ENCODE measurements at places on chromosomes 13 and 19. TPM values are rescaled to one million over a fixed set of nuclear protein-coding genes. Genes with fewer than 3 reads are reported as not detected.

DNA sequence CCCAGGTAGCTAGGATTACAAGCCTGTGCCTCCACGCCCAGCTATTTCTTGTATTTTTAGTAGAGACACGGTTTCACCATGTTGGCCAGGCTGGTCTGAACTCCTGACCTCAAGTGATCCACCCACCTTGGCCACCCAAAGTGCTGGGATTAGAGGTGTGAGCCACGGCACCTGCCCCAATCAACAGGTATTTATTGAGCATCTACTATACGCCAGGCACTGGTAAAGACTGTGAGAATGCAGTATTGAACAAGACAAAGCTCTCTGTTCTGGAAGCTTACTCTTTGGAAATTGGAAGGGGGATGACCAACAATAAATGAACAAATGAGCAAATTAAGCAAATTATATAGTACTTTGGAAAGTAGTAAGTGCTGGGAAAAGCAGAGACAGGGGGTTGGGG lies 21.4 kb upstream of the ERCC1 start:
- DNase-seq = no peak
- no peak overlapping the region for H3K4me3 ChIP-seq
- H3K27ac ChIP-seq = no peak overlapping the region
- no peaks in the 10 kb centered on the region for H3K27me3 ChIP-seq
- H3K36me3 ChIP-seq = no peaks in the 10 kb centered on the region

GRCh38 chr19:29564574-29565005 lies 38.8 kb downstream of the VSTM2B start:
- H3K27ac ChIP-seq = no peak overlapping the region
- no peaks in the 10 kb centered on the region for H3K4me1 ChIP-seq
- H3K4me3 ChIP-seq = no peak overlapping the region
- DNase-seq = no peak
- H3K27me3 ChIP-seq = no peaks in the 10 kb centered on the region

DNA sequence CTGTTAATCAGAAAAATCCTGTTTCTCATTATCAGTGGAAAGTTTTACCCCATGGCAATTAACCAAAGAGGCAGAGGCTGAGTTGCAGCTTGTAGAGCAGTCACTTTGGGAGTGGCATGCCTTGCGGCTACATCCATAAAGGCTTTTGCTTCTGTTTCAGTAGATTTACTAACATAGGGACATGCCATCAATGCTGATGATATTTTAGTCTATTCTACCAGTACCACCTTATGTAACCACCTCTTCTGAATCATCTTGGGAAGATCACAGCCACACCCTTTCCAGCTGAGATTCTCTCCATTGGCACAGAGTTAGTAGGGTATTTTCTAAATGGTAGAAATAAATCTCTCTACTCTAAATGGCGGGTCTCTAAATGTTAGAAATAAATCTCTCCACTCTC lies 37.5 kb downstream of the POSTN start:
- H3K27ac ChIP-seq = no peak overlapping the region
- DNase-seq = no peak
- H3K4me1 ChIP-seq = no peaks in the 10 kb centered on the region
- no peaks in the 10 kb centered on the region for H3K27me3 ChIP-seq
- H3K36me3 ChIP-seq = no peaks in the 10 kb centered on the region

CEACAM6 gene
- not detected for total RNA-seq

SLC1A6 gene
- not detected for total RNA-seq

C19orf81 gene
- total RNA-seq = not detected

PRTN3 gene
- not detected for total RNA-seq

DNA sequence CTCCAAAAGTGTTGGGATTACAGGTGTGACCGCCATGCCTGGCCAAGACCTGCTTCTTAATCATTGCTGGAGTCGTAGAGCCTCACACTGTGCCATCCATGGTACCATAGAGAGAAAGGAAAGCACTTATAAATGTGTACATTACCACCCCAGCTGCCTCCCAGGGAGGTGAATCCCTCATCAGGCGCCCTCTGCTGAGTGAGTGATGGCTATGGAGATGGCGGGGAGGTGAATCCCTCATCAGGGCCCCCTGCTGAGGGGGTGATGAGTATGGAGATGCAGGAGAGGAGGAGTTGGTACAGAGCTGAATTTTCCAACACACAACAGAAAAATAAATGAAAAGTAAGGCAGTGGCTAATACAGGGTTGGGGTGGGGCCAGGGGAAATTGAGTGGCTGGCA lies 263.4 kb downstream of the UQCRFS1 start:
- DNase-seq = no peak
- no peak overlapping the region for H3K27ac ChIP-seq
- H3K36me3 ChIP-seq = no peaks in the 10 kb centered on the region
- H3K4me1 ChIP-seq = no peaks in the 10 kb centered on the region
- no peaks in the 10 kb centered on the region for H3K27me3 ChIP-seq
- no peak overlapping the region for H3K4me3 ChIP-seq

DNA sequence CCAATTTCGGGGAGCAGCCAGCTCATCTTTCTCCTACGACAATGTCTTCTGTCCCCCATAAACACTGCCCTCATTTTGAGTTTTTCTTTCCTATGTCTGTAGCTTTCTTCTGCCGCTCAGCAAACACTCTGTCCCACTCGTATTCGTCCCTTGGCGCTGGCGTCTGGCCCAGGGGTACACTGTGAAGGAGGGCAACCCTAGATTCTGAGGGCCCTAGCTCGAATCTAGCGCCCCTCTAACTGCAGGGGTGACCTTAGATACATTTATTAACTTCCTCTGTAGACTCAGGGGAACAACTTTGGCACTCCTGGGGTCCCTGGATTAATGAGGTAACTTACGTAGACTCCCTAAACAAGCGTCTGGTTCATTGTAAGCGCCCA lies 677 bp upstream of the LRCH1 start:
- no peaks in the 10 kb centered on the region for H3K27me3 ChIP-seq
- no peak for DNase-seq
- peak overlapping the region; percentile 68 for H3K4me3 ChIP-seq
- H3K27ac ChIP-seq = peak overlapping the region; percentile 82
- H3K36me3 ChIP-seq = no peaks in the 10 kb centered on the region

DNA sequence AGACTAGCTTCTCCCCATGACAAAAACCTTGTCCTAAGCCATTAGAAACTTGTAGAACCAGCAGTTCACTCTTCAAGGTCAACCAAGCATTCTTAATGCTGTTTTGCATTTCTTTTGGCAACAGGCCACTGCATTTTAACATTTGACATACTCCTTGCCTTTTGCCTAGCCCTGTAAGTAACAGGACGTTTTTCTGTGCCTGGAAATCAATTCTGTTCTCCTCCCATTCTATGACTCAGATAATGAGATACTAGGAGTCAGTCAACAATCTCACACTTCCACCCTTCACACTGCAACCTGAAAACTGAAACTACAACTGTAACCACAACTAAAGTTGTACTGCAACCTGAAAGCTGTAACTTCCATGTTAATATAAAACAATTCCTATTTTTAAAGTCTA lies 268.7 kb downstream of the MZT1 start:
- no peaks in the 10 kb centered on the region for H3K36me3 ChIP-seq
- H3K4me1 ChIP-seq = no peaks in the 10 kb centered on the region
- no peaks in the 10 kb centered on the region for H3K27me3 ChIP-seq
- H3K27ac ChIP-seq = no peak overlapping the region
- no peak for DNase-seq

CHERP gene
- 62.7 TPM for total RNA-seq

TEX29 gene
- total RNA-seq = 1.5 TPM

TTC9B gene
- not detected for total RNA-seq

CNOT3 gene
- total RNA-seq = 75.1 TPM

SYNGR4 gene
- not detected for total RNA-seq

DNA sequence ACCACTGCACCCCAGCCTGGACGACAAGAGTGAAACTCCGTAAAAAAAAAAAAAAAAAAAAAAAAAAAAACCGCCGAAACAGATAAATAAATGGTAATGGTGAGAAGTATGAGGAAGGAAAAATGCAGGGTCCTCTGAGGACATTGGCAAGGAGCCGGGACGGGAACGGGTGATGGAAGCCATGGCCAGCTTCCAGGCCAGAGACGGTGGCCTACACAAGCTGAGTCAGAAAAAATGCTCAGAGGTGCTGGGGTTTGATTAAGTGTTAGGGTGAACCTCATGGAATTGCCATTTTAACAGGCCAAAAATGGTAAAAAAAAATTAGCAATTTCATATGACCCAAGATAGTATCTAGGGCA lies 866 bp upstream of the ZSWIM4 start:
- H3K4me3 ChIP-seq = peak overlapping the region; percentile 84
- no peaks in the 10 kb centered on the region for H3K27me3 ChIP-seq
- peak overlapping the region; percentile 56 for H3K27ac ChIP-seq

PLK5 gene
- not detected for total RNA-seq

DNA sequence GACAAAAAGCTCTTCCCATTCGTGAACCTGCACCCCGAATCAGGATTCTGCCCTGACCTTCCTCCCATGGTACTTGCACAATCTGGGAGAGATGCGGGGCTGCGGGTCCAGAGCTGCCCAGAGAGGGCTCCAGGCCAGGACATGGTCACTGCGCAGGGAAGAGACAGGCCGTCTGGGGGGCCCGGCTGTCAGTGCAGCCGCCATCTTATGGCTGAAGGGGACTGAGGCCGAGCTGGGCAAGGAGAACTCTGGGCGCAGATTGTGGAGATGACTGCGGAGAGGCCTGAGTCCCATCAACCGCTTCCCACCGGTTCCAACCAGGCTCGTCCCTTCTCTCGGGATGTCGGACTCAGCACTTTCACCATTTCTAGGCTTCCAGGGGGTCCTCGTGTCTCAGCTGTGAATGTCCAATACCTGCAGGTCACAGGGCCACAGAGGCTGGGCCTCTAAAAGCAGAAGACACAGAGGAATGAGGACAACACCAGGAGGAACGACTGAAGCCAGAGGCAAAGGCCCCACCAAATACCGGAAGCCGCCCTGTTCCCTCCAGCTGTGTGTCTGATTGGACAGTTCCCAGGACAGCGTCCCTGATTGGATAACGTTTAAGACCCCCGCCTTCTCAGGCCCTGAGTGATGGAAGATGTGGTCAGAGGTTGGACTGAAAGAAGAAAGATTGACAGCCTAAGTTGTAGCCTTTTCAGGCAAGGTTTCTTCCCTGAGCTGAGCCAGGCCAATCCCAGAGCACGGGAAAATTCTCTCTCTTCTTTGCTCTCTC lies 117.1 kb upstream of the ZNF91 start:
- no peaks in the 10 kb centered on the region for H3K36me3 ChIP-seq
- no peak overlapping the region for H3K27ac ChIP-seq
- no peak for DNase-seq
- no peaks in the 10 kb centered on the region for H3K27me3 ChIP-seq
- no peaks in the 10 kb centered on the region for H3K4me1 ChIP-seq

PDX1 gene
- total RNA-seq = not detected

- no peaks in the 10 kb centered on the region for H3K27me3 ChIP-seq
- peak overlapping the region; percentile 10 for H3K4me3 ChIP-seq
- peak overlapping the region; percentile 73 for H3K27ac ChIP-seq
- H3K36me3 ChIP-seq = no peaks in the 10 kb centered on the region
Observed at GRCh38 chr13:99295488-99296252, 11.5 kb downstream of the GPR183 start.

DNA sequence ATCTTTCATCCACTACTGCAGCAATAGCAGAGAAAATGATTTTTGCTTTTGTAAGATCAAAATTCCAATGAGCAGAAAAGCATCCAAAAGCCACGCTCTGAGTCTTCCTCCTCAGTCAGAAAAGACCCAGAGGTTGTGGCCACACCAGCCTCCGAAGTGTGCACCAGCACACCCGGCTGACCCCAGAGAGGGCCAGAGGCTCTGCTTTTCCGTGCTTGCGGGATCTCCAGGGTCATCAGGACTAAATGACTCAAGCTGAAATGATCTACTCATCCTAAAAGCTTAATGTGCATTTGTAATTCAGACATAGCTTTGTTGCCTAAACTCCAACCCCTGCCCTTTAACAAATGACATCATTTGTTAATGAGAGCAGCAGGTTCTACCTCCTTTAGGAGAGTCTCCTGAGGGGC lies 16.5 kb downstream of the RXFP2 start:
- no peak overlapping the region for H3K4me3 ChIP-seq
- H3K36me3 ChIP-seq = no peaks in the 10 kb centered on the region
- H3K4me1 ChIP-seq = no peaks in the 10 kb centered on the region

GRCh38 chr19:13128583-13128982 lies 10.5 kb downstream of the NACC1 start:
- DNase-seq = no peak
- H3K36me3 ChIP-seq = no peaks in the 10 kb centered on the region
- no peak overlapping the region for H3K27ac ChIP-seq
- H3K4me1 ChIP-seq = peaks cover 11% of the 10 kb centered on the region

PRR20A gene
- total RNA-seq = not detected

TLE6 gene
- total RNA-seq = not detected

GRCh38 chr13:45206340-45206739 lies 5.5 kb upstream of the KCTD4 start:
- H3K4me3 ChIP-seq = no peak overlapping the region
- no peaks in the 10 kb centered on the region for H3K4me1 ChIP-seq
- H3K27ac ChIP-seq = no peak overlapping the region

ADAMTSL5 gene
- 9.9 TPM for total RNA-seq

GRCh38 chr19:41990615-41991014 lies 3.4 kb downstream of the ATP1A3 start:
- H3K27me3 ChIP-seq = peaks cover 2% of the 10 kb centered on the region
- no peak overlapping the region for H3K27ac ChIP-seq
- H3K4me1 ChIP-seq = peaks cover 6% of the 10 kb centered on the region
- H3K36me3 ChIP-seq = no peaks in the 10 kb centered on the region
- H3K4me3 ChIP-seq = no peak overlapping the region
- DNase-seq = no peak

ZNF90 gene
- 7.7 TPM for total RNA-seq

- H3K36me3 ChIP-seq = no peaks in the 10 kb centered on the region
- no peaks in the 10 kb centered on the region for H3K4me1 ChIP-seq
- H3K27ac ChIP-seq = no peak overlapping the region
- no peak overlapping the region for H3K4me3 ChIP-seq
Observed at GRCh38 chr13:76711550-76712182, 174.5 kb downstream of the KCTD12 start.

CD22 gene
- 1.7 TPM for total RNA-seq

- peaks cover 5% of the 10 kb centered on the region for H3K4me1 ChIP-seq
- H3K36me3 ChIP-seq = no peaks in the 10 kb centered on the region
- no peak overlapping the region for H3K4me3 ChIP-seq
- no peak overlapping the region for H3K27ac ChIP-seq
- peak; percentile 87 for DNase-seq
Observed at GRCh38 chr19:15177269-15178116, 23.3 kb downstream of the NOTCH3 start.

FLT3LG gene
- 345 TPM for total RNA-seq

- no peak for DNase-seq
- H3K4me1 ChIP-seq = no peaks in the 10 kb centered on the region
- no peak overlapping the region for H3K27ac ChIP-seq
- H3K27me3 ChIP-seq = no peaks in the 10 kb centered on the region
Observed at GRCh38 chr13:35514061-35514477, 37.6 kb upstream of the MAB21L1 start.

OR7D2 gene
- not detected for total RNA-seq

- no peak for DNase-seq
- H3K4me3 ChIP-seq = no peak overlapping the region
- H3K36me3 ChIP-seq = no peaks in the 10 kb centered on the region
- no peaks in the 10 kb centered on the region for H3K27me3 ChIP-seq
- H3K4me1 ChIP-seq = no peaks in the 10 kb centered on the region
- no peak overlapping the region for H3K27ac ChIP-seq
Observed at GRCh38 chr13:100428986-100429385, 159.6 kb downstream of the GGACT start.

Data from naive thymus-derived CD4-positive, alpha-beta T cell (primary cell).